ENCODE measurements at places on chromosomes 3 and 15. TPM values are rescaled to one million over a fixed set of nuclear protein-coding genes. Genes with fewer than 3 reads are reported as not detected.
A peak's percentile ranks its signal among the peaks of the same experiment; 100 is the strongest.

- DNase-seq: peak; percentile 23
Measured at GRCh38 chr3:178320456-178321351, 215.5 kb upstream of the KCNMB2 start.

The GP5 gene
- total RNA-seq: 0.11 TPM

- DNase-seq: no peak
Measured at GRCh38 chr3:64222501-64223111, 2.7 kb downstream of the PRICKLE2 start.

DNA sequence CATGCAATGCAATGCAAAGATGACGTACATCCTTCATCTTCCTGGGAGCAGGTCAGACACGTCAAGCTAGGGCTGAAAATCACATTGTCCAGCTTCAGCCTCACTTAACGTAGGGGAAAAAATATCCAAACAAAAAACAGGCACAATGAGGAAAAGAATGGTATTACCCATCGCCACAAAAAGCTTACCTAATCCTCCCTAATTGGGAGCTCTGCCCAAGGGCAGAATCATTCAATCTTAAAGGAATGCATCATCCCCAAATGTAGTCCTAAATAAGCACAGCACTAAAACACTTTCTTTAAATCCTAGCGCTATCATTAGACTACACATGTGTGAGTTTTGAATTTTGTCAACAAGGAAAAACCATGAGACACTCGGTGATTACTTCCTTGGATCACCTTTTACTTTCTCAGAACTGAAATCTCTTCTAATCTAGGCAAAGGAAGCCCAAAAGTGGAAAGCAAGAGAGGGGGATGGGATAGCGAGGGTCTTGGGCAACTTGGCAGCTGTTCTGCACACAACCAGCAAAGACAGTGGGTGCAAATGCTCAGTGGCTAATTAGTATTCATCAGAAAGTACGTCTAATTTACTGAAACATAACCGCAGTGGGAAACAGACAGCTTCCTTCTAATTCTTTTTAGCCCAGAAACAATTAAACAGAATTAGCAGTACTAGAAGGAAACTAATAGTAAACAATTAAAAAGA is 87.4 kb downstream of the ADAMTS9 start:
- DNase-seq: no peak

- no peak for DNase-seq
Measured at GRCh38 chr3:63876260-63876659, 12.6 kb downstream of the ATXN7 start.

DNA sequence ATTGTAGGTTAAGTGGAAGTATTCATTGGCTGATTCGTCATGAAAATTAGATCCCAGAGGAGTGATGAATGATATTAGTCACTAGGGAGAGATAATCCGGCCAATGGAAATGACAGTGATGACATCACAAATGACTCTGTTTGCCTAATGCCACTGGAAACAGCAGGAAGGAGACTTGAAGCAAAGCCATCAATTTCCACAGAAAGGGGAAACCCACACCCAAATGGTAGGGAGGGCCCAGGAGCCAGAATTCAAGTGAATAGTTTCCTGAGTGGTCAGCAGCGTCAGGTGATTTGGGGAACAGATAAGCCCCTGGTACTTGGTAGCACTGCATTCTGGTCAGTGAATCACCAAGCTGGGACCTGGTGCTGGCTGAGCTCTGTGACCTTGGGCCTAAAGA is 3.3 kb upstream of the ADAMTS9 start:
- no peak for DNase-seq

DNA sequence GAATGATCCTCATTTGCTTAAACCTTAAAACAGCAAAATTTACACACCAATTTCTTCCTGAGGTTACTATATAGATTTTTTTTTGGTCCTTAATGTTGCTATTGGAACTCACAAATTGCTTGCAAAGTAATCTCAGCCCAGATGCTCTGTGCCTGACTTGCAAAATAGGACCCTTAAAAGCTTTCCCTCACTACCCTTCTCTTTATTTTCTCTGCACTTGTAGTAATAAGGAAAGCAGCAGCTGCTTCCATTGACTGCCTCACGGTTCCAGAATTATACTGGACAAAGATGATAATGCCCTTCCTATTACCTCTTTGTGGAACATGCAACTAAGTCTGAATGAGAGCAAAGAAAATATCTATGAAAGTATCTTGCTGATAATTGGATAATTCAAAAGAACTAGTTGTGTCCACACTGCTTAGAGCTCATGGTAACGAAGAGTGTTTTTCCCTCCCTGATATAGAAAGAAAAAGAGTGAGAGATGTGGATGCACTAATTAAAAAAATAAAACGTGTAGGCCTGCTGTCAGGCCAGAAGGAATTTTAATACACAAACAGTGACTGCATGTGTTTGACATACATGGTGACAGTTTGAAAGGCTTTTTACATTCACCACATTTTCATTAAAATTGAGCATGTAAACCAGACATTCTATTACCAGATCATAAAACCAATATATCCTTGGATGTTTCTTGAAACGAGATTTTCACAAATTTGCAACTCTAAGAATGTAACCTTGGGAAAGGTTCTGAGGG is 783.1 kb downstream of the GBE1 start:
- no peak for DNase-seq

DNA sequence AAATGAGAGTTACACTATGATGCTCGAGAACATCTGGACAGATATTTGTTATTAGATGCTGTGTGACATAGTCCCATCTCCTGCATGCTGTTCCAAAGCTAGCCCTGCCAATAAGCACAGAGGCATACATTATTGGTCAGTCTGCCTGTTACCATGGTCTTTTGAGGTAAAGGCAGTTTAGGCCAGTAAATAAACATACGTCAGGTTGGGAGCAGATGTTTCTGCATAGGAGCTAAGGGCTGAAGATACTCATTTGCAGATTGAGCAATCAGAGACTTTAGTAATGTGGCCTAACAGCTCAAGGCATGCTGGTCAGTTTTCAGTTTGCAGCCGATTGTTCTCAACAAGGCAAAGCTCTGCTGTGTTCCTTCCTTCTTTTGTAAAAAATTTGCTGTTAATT is 192.9 kb downstream of the ADAMTSL3 start:
- no peak for DNase-seq

The ZNF35 gene
- 7.4 TPM for total RNA-seq

The HYKK gene
- total RNA-seq: 7.6 TPM

The SRGAP3 gene
- total RNA-seq: 5.7 TPM

DNA sequence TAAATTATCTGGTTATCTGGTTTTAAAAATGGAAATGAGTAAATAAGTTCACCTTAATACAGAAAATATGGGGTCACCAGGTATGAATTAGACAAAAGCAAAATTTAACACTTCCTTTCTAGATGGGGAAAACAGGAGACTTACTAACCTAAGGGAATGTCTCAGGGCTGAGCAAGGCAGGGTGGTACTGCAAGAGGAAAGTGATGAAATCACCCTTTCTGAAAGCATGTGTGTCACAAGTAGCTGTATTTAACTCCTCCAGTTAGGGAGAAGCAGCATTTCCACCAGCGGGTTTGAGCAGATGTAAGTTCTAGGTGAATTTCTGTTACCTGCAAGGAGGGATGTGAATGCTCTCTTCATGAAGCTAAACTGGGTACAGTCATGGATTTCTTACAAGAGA is 629.1 kb downstream of the MECOM start:
- no peak for DNase-seq

The GOLGA6D gene
- not detected for total RNA-seq
